Activated CD4-positive, alpha-beta T cell treated with anti-CD3 and anti-CD28 coated beads for 24 hours (primary cell): ENCODE measurements at places on chromosomes 5 and 9.

GRCh38 chr9:76882686-76883085 is 23.2 kb downstream of the PRUNE2 start:
- no peak for DNase-seq

- DNase-seq: no peak
These were observed 2.4 kb upstream of the TPRN start for GRCh38 chr9:137202966-137203365.

DNA sequence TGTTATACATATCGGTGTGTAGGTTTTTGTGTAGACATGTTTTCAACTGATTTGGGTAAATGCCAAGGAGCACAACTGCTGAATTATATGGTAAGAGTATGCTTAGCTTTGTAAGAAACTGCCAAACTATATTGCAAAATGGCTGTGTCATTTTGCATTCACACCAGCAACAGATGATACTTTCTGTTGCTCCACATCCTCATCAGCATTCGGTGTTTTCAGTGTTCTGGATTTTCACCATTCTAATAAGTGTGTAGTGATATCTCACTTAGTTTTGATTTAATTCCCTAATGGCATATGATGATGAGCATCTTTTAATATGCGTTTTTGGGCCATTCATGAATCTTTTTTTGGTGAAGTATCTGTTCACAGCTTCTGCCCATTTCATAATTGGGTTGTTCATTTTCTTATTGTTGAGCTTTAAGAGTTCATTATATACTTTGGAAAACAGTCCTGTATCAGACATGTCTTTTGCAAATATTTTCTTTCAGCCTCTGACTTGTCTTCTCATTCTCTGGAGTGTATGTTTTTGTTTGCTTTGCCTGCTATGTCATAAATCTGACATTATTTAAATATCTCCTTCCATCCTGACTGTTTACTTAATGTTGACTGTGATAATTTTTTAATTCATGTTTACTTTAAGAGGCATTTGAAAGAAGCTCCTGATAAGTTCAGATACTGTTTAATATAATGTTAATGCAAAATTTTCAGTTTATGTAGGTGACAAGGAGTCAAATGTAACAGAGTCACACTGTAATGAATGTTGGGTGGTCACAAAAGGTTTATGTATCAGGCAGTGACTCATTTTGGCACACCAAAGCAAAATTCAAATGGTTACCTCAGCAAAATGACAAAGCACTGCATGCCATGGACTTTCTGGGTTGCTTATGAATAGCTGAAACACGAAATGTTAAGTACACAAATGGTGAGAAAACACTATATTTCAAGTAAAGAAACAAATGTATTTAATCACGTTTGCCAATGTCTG is 181.1 kb upstream of the DAB2 start:
- no peak for DNase-seq

GRCh38 chr9:84411683-84412267 is 71.2 kb upstream of the SLC28A3 start:
- no peak for DNase-seq

GRCh38 chr5:6723122-6723815 is 10.0 kb downstream of the TENT4A start:
- DNase-seq: no peak

- DNase-seq: no peak
These were observed 16.8 kb downstream of the AKNA start for GRCh38 chr9:114370968-114371320.

DNA sequence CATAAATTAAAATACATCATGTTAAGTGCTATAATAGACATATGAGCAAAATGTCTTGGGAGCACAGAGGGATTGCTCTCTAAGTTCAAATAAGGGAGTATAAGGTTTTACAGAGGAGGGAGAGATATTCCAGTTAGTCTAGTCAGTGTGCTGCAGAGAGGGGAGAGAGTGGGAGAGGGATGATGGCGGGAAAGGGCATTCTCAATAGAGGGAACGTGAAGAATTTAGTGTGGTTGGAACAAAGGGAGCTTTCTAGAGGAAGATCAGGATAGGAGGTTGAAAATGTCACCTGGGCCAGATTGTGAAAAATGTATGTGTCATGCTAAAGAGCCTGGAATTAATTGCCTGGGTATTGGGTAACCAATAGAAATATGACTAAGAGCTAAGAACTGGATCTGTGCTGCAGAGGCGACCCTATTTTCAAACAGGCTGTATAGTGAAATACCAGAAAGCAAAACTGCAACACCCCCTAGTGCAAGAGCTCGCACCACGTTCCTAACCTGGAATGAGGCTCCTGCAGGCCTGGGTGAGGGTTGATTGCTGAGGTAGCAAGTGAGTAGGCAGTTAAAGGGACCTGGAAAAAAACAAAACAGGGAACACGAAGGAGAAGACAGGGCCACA is 791.8 kb upstream of the C9orf72 start:
- DNase-seq: no peak

DNA sequence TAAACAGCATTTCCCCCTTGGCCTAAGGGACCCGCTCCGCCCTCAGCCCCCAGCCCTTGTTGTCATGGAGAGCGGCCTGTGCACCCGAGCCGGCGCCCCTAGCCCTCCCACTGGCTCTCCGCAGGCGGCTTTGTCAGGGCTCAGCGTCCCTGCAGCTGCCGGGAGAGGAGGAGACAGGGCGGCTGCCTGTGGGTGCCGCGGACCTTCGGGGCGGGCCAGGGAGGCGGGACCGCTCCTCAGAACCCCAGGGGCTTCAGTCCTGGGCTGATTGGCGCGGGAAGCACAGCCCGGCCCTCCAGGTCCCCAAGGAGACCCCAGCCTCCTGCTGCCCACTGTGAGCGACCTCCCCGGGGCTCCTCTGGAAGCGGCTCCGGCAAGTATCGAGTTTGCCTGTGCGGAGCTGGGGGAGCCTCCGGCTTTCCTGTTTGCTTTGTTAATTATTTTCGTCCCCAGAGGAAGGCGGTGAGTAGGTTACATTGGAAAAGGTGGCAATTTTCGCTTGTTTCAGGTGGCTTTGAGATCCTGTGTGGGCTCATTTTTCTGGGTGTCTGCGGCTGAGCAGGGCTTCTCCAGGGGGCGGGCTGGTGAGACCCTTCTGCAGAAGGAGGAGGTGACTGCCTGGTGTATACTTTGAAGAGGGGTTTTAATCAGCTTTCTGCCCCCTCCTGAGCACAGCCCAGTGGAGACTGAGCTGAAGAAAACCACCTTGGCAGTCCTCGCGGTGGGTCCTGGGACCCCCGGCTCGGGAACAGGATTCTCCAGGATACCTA is at the start of gene FGD3:
FGD3 (plus strand) TSS at position 256 of the 770 bp plus-strand sequence. CDS start 28,734 bp downstream, outside the sequence.
- no peak for DNase-seq

GRCh38 chr5:38831909-38832308 is 13.9 kb upstream of the OSMR start:
- no peak for DNase-seq

GRCh38 chr9:128724744-128725211 is 851 bp upstream of the ZDHHC12 start:
- peak; percentile 36 for DNase-seq

GRCh38 chr5:40826489-40827187 is 8.4 kb downstream of the RPL37 start:
- no peak for DNase-seq

GRCh38 chr9:35628389-35628991 is 10.3 kb upstream of the CD72 start:
- DNase-seq: no peak

GRCh38 chr9:110659891-110660541 is 8.6 kb upstream of the MUSK start:
- no peak for DNase-seq

DNA sequence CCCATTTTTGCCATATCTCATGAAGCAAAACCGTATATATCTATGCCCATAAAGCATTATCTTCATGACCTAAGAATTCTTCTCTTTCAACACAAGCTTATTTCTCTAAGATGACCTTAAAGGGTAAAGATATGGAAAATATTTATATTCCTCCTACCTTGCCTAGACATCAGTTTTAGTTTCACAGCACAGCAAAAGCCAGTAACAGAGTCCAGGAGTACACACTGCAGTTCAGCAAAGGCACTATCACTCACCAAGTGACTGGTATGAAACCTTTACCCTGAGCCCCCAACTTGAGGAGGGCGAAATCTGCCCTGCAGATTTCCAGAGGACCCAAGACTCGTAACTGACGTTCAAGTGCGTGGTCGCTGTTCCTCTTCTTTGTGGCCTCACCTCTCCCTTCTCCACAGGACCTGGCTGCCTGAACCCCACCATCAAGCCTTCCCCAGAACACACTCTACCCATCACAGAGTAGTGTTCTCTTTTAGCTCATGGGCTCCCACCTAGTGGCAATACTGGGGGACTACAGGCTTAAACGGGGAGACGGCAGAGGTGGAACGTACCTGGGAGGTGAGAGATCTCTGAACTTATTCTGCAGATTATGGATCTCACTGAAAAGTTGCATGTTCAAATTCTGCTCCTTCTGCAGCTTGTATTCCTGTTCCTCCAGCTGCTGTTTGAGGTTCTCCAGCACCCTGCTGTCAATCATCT is 141.0 kb downstream of the CDK5RAP2 start:
- no peak for DNase-seq

DNA sequence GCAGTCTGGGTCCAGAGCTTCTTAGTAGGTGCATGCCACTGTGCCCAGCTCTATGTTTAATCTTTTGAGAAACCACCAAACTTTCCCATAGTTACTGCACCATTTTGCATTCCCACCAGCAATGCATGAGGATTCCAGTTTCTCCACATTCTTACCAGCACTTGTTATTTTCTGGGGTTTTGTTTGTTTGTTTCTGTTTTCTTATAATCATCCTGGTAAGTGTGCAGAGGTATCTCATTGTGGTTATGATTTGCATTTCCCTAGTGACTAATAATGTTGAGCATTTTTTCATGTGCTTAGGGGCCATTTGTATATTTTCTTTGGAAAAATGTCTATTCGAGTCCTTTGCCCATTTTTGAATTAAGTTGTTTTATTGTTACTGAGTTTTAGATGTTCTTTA is 11.4 kb downstream of the FOXE1 start:
- no peak for DNase-seq

DNA sequence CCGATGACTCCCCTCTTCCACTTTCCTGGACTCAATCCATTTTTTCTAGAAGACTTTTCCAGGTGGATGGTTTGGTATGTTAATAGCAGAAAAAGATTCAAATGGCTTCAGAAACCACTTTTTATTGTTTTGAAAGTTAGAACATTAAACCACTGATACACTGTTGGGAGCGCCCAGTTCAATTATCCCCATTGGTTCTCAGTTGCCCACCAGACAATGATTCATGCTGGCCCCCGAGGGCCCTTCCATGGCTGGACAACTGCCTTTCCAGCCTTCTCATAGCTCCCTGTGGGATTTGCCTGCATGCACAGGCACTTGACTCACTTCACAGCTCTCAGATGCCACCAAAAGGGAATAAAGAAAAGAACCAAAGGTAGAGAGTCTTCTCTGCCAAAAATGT is 21.3 kb upstream of the ANKRD34B start:
- DNase-seq: no peak

DNA sequence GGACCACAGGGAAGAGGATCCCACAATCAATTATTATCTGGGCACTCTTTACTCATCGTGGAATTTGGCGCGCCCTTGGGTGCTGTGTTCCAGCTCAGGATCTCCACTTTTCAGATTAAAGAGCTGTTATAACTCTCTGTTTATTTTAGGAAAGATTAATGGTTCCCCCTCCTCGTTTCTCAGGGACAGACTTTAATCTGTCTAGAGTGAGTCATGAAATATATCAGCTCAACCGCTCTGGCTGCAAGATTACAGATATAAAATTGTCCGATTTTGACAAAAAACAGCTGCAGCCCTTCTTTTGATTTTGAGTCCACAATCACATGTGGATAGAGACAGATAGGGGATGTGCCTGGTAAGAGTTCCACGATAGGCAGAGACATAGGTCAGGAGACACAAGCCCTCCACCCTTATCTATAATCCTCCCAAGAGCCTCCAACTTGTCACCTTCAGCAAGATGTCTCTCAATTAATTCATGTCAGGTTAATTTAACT is 77.6 kb upstream of the ANKRD55 start:
- no peak for DNase-seq

DNA sequence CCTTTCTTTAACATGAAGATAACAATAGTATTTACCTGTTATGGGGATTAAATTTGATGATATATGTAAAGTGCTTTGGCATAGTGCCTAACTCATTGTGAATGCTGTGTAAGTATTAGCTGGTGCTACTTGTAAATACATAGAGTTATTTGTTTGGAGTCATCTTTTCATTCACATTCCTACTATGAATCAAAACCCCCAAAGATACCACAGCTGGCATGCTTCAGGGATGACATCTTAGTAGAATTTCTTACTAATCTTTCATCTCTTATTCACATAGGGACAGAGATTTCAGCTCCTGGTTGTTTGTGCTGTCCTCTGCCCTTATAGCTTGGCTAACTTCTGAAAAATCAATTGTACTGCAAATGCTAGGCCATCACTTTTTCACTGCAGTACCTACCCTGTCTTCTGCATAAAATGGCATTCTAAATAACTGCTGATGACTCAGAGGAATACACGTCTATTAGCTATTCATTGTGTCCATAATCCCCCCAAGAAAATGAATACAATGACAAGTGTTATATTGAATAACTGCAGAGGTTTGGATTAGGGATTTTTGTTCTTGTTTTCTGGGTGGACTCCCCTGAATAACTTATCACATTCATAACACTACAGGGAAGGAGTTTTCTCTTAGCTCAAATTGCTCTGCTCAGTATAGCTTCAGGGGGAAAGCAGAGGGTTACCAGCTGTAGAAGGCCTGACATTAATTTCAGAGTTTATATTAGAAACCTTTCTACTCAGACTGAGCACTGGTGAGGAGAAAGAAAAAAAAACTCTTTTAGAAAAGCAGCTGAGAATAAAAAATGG is 192.2 kb upstream of the C9orf72 start:
- no peak for DNase-seq

DNA sequence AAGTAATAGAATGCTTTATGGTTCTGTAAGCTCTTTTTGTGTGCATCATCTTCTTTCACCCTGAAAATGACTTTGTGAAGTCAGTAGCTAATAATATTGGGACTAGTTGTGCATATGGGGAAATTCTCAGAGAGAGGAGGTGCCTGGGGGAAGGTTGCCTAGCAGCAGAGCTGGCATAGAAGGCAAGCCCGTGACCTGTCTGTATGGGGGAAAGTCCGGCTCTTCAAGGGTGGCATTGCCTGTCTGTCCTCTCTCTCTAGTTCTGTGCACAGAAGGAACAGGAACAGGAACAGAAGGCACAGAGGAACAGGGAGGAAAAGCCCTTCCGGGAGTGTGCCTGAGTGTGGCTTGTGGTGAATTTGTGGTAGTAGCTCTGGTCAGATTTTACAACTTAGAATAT is 33.1 kb downstream of the SH3GL2 start:
- no peak for DNase-seq

DNA sequence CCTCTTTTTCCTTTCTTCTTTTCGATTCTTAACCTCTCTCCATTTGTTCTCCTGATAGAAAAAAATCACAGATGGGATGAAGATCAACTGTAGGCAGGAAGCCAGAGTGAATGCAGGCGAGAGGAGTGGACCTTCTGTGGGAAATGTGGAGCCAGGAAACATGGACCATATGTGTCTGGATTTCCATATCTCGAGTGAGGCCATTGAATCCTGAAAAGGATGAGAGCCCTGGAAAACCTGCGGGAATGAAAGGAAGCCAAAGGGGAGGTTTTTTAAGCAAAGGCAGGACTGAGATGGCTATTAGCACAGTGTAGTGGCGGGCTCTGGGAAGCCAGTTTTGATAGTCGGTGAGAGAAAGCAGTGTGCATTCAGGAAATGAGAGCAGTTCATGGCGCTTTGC is 139.5 kb upstream of the C9orf72 start:
- DNase-seq: no peak

- DNase-seq: no peak
These were observed 28.1 kb downstream of the ARHGAP26 start for GRCh38 chr5:142798099-142798770.
